Breast epithelium (tissue), 4 donors: ENCODE measurements at places on chromosomes 2 and 18. TPM values are rescaled to one million over a fixed set of nuclear protein-coding genes. Genes with fewer than 3 reads are reported as not detected.

DNA sequence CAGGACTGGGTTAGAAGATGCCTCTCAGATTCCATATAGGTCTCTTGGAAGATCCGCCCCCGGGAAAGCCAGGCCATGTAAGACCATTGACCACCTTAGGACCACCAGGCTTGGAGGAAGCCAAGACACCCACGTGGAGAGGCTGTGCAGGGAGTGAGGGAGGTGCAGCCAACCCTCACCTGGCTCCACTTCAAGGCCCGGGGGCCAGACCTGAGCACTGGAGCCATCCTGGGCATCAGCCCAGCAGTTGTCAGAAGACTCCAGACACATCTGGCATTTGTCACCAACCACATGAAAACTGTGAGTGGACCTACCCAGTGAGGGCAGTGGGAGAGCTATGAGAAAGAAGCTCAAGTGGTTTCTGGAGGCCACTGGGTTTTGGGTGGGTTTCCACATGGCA is 214.4 kb downstream of the MYT1L start:
- no peaks in the 10 kb centered on the region for H3K27me3 ChIP-seq
- H3K4me3 ChIP-seq: no peak overlapping the region
- DNase-seq: no peak
- H3K27ac ChIP-seq: no peak overlapping the region
- H3K36me3 ChIP-seq: no peaks in the 10 kb centered on the region
- H3K4me1 ChIP-seq: no peaks in the 10 kb centered on the region

DNA sequence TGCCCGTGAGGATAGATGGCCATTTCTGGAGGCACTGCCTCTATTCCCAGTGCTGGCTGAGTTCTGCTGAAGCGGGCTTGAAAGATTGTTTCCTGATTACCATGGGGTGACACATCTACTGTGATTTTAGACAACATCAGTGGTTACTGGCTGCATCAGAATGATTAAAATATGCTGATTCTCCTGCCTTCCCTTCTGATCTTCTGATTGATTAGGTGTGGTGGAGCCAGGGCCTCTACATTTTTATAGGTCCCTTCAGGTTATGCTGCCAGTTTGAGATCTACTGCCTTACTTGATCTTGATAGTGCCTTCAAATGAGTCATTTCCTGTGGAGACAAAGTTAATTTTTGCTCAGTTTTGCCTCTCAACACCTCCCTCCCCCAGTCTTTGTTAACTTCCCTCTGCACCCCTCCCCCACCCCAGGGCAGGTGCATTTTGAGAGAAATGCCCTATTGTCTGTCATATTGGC is 31.6 kb upstream of the SNORC start:
- H3K27me3 ChIP-seq: no peaks in the 10 kb centered on the region
- no peak overlapping the region for H3K4me3 ChIP-seq
- no peak overlapping the region for H3K27ac ChIP-seq
- no peaks in the 10 kb centered on the region for H3K4me1 ChIP-seq

DNA sequence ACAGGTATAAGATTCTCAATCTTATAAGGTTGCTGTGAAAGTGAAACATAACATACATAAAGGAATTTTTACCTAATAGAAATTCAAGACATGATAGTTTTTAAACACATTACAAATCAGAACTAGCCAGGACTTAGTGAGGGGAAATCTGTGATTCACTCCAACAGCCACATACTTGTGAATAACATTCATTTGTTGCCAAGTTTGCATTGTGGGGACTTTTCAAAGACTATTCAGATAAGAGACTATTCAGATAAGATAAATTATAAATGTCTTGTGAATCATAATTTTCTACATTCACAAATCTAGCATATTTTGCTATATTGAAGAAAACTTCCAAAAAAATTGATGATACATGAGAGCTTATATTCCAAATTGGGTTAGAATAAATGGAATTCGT is 345.3 kb upstream of the CDH20 start:
- H3K27me3 ChIP-seq: no peaks in the 10 kb centered on the region
- H3K4me3 ChIP-seq: no peak overlapping the region

DNA sequence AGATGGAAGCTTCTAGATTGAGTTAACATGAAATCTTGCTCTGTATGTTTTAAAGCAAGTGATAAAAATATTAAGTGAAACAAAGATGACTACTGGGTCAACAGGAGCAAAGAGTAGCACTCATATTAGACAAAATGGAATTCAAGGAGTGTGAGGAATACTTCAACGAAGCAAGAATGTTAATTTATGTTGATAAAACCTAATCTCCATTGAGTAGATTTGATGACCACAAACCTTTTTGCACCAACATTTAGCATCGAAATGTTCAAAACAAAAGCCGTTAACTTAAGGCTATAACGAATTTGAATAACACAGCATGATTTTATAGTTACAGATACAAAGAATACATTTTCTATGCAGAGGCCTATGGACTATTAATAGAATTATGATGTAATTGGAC is 35.7 kb downstream of the MRPS9 start:
- no peaks in the 10 kb centered on the region for H3K4me1 ChIP-seq
- no peak overlapping the region for H3K27ac ChIP-seq
- H3K27me3 ChIP-seq: no peaks in the 10 kb centered on the region

GRCh38 chr2:181196401-181196800 is 216.0 kb downstream of the UBE2E3 start:
- no peaks in the 10 kb centered on the region for H3K4me1 ChIP-seq
- no peak overlapping the region for H3K27ac ChIP-seq

DNA sequence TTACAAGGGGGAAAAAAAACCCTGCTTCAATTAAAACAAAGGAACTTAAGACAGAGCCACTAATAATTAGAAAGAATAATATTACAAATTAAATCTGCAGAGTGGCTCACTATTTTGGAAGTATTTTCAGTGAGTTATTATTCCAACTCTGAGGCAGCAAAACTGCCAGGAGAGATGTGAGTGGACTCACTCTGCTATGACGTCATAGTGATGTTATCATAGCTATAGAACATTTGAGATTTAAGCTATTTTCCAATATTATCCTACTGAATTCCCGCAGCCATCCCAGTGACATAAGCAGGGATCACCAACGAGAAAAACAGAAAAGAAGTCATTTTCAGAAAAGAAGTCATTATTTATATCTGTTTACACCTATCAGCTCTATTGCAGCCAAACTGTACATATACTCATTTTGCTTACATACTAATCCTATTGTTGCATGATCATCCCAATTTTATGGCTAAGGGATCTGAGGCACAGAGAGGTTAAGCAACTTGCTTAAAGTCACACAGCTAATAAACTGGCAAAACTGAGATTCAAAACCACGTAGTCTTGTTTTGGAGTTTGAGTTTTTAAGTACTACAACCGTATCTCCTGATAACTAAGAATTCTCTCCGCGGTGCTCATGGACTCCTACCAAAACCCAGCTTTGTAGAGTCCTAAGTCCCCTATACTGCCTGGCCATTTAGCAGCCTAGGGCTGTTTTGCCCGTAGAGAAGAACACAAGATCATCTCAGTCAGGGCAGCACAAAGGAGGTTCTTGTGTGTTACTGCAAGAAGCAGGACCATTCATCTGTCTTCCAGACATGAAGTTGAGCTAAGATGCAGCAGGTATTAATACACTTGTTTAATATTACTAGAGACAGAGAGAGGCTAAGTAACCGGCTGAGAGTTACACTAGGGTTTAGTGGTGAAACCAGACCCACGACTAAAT is 299.8 kb downstream of the TCF4 start:
- H3K27ac ChIP-seq: no peak overlapping the region
- H3K4me3 ChIP-seq: no peak overlapping the region
- DNase-seq: no peak
- no peaks in the 10 kb centered on the region for H3K4me1 ChIP-seq

DNA sequence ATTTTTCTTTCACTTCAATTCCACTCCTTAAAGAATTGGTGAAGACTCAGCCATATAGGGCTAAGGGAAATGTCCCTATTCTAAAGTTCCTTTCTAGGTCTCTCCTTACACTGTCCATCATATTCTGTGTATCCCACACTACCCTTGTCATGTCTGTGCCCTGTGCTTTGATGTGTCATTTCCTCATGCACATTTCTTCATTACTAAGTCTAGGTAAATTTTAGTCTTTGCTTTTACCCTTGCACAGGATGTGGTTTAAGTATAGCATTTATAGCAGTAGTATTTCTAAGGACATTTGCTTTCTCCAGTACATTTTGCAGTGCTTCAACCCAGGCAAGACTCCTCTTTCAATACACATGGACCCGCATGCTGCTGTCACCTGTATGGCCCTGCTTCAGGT is 221.5 kb upstream of the ACVR2A start:
- no peaks in the 10 kb centered on the region for H3K27me3 ChIP-seq
- no peak for DNase-seq
- no peaks in the 10 kb centered on the region for H3K36me3 ChIP-seq
- H3K27ac ChIP-seq: no peak overlapping the region
- H3K4me3 ChIP-seq: no peak overlapping the region
- H3K4me1 ChIP-seq: no peaks in the 10 kb centered on the region

DNA sequence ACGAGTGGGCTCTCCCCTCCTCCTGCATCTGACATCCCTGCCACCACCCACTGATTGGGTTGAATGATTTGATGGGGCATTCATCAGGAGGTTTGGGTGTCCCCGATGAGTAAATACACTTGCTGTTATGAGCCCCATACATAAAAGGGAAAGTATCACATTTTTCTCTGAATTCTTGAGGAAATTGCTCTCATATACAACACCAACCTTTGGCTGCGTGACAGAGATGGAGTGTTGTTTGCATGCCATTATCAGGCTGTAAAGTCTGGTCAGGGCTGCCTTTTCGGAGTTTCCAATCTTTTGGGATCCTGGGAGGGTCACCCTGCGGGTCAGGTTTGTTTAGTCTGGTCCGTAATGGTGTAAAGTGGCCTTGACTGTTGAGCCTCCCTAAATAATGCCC is 227.9 kb upstream of the SPRED2 start:
- no peak overlapping the region for H3K4me3 ChIP-seq
- DNase-seq: no peak
- no peak overlapping the region for H3K27ac ChIP-seq
- no peaks in the 10 kb centered on the region for H3K4me1 ChIP-seq

The SPC25 gene
- total RNA-seq: not detected

The ANKRD53 gene
- total RNA-seq: 3.2 TPM

The RTN4 gene
- total RNA-seq: 419 TPM

The RAB17 gene
- total RNA-seq: 43.9 TPM

The GPR39 gene
- total RNA-seq: 8.2 TPM

The CRYGB gene
- total RNA-seq: not detected

The DPP4 gene
- 11.8 TPM for total RNA-seq
